ENCODE measurements at places on chromosomes 5 and 9.
A peak's percentile ranks its signal among the peaks of the same experiment; 100 is the strongest.

- no peak for DNase-seq
Measured at GRCh38 chr5:1242733-1243486, 17.7 kb downstream of the SLC6A18 start.

GRCh38 chr5:116989995-116990394, 415.4 kb upstream of the SEMA6A start:
- DNase-seq: no peak

DNA sequence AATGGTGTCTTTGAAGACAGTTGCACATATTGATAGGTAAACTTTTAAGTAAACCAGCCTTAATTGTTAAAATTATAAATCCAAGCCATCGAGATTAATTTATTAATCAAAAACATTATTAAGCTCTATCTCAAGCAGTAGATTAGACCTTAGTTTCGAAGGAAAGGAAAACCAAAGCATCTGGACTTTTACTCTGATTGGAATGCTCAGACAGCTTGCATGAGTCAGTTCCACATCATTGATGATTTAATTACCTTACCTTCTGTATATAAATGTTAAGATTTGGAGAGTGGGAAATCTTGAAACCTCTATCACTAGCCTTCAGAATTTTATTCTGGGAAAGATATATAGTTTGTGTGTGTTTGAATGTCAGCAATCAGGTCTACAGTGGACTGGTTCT, 23.9 kb downstream of the DCP2 start:
- DNase-seq: no peak

DNA sequence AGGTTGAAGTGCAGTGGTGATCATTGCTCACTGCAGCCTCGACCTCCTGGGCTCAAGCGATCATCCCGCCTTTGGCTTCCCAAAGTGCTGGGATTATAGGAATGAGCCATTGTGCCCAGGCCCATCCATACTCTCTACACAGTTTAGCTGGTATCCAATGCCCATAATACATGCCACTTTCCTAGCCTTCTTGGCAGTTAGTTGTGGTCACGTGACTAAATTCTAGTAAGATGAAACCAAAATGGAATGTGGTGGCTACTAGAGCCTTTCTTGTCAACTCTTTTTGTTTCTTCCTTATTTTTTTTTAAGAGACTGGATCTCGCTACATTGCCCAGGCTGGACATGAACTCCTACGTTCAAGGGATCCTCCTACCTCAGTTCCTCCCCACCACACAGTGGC, 15.3 kb upstream of the KIF27 start:
- DNase-seq: peak; percentile 51

DNA sequence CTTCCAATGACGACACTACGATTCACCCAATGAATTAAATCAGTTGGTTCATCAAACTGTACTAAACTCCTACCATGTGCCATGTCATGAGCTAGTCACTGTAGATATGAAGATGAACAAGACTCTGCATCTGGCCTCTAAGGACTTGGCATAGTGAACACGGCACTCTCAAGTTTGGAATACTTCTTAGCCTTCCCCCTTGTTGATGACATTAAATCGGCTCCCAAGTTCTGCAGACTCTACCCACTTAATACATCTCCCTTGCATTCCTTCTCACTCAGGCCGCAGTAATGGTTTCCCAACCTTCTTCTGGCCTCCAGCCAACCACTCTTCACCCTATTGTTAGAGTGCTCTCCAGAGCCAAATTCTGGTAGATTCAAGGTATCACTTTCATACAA, 184.7 kb downstream of the MAPKAP1 start:
- peak; percentile 21 for DNase-seq

GRCh38 chr9:102911185-102911584, 83.9 kb upstream of the CYLC2 start:
- no peak for DNase-seq

- DNase-seq: no peak
Measured at GRCh38 chr5:98308960-98309359, 464.5 kb upstream of the RGMB start.

DNA sequence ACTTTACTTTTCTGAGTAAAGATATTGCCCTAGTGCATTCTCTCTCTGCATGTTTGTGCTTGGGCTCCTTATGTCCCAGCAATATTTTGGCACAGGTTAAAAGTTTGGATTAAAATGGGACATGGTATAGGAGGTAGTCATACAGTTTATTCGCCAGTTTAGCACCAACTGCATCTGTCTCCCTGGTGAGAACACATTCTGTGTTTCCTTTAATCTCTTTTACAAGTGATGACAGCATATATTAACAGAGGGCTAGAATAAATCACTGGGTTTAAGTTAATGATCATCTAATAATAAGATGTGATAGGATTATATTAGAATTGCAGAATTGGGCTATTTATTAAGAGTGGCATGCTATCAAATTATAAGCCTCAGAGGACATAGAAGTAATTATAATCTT, 550.1 kb downstream of the LRRC70 start:
- no peak for DNase-seq

DNA sequence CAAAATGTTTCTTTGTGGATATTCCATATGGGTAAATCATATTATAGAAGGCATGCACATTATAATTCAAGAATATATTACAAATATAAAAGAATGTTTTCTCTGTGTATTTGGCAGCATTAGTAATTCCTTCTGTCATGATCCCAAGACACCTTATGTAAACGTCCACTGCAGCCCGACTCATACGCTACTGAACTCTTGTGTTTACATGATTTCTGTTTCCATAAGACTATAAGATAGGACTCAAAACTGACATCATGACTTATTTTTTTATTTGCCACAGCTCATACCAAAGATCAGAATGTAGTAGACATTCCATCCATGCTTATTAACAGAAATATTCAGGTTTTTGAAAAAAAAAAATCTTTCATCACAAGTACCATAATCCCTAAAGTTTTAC, 234.1 kb downstream of the AP3B1 start:
- DNase-seq: no peak

- no peak for DNase-seq
Measured at GRCh38 chr9:34691936-34692315, 850 bp upstream of the CCL19 start.

- no peak for DNase-seq
Measured at GRCh38 chr5:45627076-45627656, 69.0 kb downstream of the HCN1 start.
